SIG-M5 (cell line): ENCODE measurements at places on chromosomes 13 and 19.

DNA sequence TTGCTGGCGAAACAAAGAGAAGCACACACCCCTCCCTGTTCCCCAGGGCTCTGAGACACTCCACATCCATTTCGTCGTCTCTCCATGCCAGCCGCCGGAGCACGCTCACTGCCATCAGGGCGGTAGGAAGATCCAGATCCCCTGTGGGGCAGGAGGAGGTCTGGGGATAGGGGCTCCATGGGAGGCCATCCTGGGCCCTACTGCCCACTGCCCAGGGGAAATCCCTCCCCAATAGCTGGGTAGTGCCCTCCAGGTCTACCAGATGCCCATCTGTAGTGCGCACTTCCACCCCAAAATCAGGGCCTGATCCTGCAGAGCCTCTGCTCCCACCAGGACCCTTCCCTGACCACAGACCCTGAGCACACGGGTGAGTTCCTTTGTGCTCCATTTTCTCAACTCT is 80.3 kb downstream of the EFNB2 start:
- no peak for DNase-seq

DNA sequence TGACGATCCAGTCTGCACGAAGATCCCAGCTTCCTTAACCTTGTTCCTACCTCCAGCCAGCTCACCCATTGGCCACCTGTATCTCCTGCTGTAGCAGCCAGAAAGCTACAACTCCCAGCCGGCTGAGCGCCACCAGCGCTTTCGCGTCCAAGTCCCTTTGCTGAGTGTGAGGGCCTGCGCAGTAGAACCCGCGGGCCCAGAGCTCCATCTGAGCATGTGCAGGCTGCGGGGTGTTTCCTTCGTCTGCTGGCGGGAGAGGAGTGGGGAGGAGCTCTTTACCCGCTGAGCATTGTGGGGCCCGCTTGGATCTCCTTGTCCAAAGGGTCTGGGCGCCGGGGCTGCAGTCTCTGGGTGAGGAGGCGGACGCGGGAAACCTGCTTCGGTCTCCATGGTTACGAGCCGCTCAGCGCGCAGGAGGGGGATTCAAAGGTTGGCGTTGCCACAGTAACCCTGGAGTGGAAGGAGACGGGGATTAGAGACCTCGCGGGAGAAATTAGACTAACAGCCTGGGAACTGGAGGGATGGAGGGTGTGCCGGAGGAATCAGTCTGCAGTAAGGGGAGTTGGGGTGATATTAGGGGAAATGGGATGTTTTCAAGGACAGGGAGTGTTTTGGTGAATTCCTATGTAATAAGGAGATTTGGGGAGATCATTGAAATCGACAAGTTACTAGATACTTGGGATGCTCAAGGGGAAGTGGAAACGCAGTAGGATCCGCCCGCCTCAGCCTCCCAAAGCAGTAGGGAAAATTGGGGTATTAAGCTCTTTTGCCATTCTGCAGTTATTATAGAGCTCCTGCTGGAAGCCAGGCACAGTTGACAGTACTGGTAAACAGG is 33.5 kb downstream of the ZSWIM9 start:
- DNase-seq = peak; percentile 77

DNA sequence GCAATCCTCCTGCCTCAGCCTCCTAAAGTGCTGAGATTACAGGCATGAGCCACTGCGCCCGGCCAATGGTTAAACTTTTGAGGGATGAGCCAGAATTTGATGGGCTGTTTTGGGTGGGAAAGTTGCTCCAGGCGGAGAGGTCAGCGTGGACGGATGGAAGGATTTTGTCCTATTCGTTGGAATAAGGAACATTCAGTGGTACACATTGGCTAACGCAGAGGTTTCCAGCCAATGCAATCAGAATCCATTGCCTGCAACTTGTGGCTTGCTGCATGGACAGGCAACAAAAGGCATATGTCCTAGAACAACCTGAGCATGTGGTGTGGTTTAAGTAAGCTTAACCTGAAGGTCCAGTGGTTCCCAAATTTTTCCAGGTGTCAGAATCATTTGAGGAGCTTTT is 35.5 kb upstream of the C1QTNF9 start:
- DNase-seq = no peak

GRCh38 chr19:11964496-11964857 is 363 bp upstream of the ZNF763 start:
- no peak for DNase-seq

DNA sequence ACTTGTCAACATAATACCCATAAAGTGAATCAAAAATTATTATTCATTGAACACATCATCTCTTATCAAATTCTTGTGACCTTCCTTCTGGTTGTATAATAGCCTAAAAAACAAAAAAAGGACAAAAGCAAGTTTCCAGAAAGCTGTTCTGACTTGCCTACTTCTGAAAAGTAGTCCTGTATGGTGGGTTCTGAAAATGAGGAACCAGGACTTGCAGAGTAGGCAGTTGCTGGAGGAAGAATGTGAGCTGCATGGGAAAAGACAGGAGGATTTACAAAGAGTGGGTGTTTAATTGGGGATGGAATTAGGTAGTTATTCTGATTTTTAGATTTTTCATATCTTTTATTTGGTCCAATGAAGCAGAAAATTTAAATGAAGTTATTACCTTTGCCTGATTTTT is 56.7 kb downstream of the RCBTB2 start:
- DNase-seq = no peak

- no peak for DNase-seq
Measured at GRCh38 chr19:5246554-5247155, 94.0 kb downstream of the PTPRS start.

DNA sequence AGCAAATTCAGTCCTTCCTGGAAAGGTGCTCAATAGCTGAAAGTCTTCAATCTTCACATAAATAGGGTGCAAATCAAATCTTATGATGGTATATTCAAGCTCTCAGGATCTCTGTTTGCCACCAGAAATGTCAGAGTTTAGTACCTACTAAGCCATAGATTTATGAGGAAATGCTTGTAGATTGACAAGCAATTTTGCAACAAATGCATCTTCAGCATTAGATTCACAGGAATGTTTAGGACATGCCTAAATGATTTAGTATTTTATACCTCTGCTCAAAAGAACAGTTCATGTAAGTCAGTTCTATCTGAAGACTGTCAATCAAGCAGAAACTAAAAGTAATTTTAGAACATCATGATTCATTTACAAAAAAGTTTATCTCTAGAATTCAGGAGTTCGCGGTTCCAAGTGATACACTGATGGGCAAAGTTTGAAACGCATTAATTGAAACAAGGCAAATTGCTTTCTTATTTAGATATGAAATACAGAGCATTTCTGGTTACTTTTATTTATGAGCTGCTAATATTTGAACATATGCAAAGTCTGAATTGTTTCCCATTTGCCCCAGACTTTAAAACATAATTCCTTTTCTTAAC is 65.7 kb downstream of the DACH1 start:
- DNase-seq = no peak

GRCh38 chr19:41563854-41564514 is 12.0 kb upstream of the CEACAM21 start:
- no peak for DNase-seq

DNA sequence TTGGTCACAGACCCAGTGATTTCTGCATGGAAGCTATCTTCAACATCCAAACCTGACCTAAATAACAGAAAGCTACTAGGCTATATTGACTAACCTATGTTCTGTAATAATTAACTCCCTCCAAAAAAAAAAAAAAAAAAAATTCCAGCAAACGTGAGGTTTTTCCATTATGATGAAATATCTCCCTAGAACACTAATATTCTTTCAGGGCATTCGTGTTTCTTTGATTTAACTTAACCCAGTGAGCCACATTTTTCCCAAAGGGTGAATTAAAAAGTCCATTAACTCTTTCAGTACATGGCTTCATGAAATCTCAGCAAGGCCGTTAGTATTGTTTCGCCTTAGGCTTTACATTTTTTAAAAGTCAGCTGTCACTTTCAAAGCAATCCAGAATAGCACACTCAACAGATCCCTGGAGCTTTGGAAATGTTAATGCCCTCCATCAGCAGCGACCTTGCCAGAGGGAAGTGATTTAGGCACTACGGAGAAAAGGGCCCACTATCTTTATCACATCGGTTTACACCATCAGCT is 175.8 kb downstream of the DCT start:
- no peak for DNase-seq

DNA sequence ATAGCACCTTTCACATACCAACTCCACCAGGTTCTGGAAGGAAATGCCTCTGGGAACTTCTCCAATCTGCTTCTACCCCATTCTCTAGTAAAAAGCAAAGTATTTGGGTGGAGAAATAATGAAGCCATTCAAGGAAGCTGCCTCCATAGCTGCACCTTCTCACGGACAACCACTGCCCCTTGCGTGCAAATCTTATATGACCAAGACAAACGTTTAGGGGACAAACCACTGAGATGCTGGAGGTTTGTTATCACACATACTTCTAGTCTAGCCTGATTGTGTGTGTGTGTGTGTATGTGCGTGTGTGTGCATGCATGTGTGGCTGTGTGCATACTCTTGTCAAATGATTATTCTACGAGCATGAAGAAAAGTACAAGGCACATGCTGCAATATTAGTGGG is 6.5 kb upstream of the METTL21C start:
- DNase-seq = no peak

GRCh38 chr13:30499338-30499737 is 33.6 kb upstream of the HMGB1 start:
- DNase-seq = no peak

DNA sequence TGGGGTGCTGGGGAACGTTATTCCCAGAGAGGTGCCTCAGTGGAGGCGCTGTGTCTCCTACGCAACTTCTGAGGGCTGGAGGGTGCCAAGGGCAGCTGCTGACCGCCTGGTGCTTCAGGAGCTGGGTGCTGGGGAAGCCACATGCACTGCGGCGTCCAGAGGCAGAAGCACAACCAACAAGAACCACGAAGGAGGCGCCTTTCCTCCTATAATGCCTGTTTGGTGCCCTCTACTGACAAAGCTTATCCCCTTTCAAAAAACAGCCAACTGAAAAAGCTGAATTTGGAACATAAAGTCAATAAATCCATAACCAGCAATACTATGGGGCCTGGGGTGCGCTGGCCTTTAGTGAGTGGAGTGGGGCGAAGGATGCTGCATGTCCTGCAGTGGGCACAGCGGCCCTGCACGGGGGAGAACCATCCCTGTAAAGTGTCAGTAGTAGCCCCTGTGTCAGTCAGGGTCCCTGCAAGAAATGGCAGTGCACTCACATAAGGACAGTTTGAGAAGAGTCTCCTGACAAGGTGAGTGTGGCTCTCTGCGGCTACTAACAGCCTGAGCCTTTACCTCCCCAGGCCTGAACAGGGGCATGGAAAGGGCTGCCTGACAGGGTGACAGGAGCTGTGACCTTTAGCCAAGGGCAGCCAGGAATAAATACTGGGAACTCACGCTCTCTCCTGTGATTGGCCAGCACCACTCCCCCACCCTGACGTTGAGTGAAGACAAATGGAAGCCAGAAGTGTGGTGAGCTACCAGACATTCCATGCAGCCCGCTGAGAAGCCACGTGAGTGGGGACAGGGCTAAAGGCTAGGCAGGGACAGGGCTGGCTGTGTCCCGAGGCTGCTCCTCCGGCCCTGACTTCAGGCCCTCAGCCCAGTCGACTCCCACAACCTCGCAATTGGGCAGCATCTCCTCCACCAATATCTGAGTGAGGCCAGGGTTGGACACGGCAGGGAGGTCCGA is 4.5 kb upstream of the B3GNT8 start:
- DNase-seq = no peak

DNA sequence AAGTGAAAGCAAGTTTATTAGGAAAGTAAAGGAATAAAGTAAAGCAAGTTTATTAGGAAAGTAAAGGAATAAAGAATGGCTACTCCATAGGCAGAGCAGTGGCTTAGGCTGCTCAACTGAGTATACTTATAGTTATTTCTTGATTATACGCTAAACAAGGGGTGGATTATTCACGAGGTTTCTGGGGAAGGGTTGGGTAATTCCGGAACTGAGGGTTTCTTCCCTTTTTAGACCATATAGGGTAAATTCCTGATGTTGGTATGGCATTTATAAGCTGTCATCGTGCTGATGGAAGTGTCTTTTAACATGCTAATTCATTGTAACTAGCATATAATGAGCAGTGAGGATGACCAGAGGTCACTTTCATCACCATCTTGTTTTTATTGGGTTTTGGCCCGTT is 194.3 kb downstream of the DLEU7 start:
- no peak for DNase-seq

DNA sequence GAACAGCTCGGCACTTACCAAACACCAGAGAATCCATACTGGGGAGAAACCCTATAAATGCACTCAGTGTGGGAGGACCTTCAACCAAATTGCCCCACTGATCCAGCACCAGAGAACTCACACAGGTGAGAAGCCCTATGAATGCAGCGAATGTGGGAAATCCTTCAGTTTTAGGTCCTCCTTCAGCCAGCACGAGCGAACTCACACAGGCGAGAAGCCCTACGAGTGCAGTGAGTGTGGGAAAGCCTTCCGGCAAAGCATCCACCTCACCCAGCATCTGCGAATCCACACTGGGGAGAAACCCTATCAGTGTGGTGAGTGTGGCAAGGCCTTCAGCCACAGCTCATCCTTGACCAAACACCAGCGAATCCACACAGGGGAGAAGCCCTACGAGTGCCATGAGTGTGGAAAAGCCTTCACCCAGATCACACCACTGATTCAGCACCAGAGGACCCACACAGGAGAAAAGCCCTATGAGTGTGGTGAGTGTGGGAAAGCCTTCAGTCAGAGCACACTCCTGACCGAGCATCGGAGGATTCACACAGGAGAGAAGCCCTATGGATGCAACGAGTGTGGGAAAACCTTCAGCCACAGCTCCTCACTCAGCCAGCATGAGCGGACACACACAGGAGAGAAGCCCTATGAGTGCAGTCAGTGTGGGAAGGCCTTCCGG is 8.3 kb downstream of the ZNF135 start:
- DNase-seq = no peak

DNA sequence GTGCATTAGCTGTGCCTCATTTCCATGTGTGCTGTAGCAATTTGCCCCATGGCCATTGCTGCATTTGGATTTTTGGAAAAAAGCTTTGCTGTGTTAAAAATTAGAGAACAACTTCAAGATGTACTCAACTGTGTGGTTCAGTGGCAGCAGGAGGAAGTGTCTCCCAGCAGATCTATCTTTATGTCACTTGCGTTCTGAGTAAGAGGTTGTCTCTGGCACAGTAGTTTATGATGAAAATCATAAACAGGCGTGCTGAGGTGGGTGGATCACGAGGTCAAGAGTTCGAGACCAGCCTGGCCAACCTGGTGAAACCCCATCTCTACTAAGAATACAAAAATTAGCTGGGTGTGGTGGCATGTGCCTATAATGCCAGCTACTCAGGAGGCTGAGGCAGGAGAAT is 29.0 kb upstream of the RNF17 start:
- no peak for DNase-seq

DNA sequence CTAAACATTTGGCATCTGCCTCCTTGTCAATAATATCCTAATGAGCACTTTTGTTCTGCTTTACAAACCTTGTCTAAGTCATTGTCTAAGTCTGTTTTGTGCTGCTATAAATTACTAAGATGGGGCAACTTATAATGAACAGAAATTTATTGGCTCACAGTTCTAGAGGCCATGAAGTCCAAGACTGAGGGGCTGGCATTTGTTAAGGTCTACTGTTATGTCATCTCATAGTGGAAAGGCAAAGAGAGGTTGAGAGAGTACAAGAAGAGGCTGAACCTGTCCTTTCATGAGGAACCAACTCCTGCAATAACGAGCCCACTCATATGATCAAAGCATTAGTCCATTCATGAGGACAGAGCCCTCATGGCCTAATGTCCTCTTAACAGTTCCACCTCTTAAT is 72.7 kb upstream of the KLF12 start:
- DNase-seq = no peak
